ENCODE measurements at places on chromosomes 2 and 18.

DNA sequence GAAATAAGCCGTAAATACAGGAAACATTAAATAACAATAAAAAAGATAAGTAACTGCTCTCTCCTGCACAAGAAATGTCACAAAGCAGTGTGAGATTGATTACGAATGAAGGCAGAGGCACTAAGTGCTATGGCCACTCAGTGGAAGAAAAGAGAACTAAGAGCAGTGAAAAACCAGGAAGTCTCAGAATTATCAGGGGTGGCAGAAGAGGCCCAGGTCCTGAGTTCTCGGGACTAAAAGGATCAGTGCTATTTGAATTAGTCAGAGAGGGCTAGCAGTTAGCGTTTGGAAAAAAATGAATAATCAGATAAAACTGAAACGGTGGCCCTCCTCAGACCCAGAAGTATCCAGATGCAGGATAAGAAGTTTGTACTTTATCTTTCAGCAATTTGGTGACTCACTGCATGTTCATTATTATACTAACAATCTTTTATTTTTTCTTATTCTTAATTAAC lies 367.1 kb downstream of the ZEB2 start:
- no peak for DNase-seq

DNA sequence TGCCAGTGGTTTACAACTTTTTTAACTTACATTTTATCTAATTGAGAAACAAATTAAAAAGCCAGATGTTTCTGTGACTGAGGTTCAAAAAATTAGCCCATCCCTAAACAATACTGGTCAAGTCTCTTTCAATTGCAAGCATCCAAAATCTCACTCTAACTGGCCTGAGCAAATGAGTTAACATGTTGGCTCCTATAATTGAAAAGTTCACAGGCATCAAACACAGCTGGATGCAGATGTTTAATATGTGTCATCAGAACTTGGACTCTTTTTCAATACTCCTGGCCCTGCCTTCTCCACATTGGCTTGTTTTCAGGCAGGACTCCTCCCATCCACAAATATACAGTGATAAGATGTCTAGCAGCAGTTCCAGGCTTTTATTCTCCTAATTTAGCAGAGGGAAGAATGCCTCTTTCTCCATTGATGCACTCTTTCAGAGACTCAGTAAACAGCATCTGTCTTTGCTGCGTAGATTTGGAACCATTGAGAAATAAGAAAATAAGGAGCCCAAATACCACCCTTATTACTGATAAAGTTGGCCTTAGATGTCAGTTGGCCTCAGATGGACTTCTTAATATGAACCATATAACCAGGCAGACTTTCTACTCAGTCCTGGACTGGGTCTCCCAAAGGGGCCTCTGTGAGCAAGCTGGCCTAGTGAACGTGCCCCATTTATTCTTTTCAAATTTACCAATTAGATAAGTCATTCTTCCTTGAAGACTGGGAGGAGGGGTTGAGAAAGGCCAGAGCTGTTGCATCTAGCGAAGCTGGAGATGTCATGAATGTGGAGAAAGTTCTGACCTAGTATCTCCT lies 30.4 kb upstream of the FN1 start:
- DNase-seq = no peak

- DNase-seq = no peak
Measured at GRCh38 chr2:232511336-232511890, 8.8 kb upstream of the PRSS56 start.

GRCh38 chr2:121008975-121009374 lies 273.3 kb downstream of the GLI2 start:
- no peak for DNase-seq

- no peak for DNase-seq
Measured at GRCh38 chr2:201139836-201140604, 24.1 kb downstream of the CFLAR start.

DNA sequence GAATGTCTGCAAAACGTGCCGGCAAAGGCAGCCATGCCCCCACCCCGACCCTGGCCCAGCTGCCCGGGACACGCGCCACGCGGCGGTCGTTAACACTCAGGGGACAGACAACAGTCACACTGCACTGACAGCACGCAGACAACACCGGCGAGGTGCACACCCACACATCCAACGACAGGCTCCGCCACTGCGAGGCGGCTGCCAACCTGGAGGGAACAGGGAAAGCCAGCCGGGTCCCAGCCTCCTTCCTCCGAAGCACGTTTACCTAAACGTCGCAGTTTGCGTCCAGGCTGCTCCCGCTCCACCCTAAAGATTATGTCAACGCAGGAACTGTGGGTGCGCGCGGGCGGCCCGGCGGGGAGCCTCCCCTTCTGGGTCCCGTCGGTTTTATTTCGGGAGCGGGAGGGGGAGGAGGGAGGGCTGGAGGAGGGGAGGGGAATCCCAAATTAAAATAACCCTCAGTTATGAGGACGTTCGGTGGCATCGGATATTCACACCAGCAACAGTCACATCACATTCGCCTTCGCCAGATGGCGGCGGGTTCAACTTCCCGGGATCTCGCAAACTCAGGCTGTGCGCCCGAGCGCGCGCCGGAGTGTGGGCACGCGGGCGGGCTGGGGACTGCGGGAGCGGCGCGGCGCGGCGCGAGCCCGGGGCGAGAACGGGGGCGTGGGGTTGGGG lies 644 bp downstream of the PTGR3 start:
- peak; percentile 29 for DNase-seq

GRCh38 chr18:13313006-13313686 lies 94.6 kb downstream of the LDLRAD4 start:
- DNase-seq = no peak

GRCh38 chr2:178895872-178896271 lies 88.6 kb upstream of the TTN start:
- no peak for DNase-seq

DNA sequence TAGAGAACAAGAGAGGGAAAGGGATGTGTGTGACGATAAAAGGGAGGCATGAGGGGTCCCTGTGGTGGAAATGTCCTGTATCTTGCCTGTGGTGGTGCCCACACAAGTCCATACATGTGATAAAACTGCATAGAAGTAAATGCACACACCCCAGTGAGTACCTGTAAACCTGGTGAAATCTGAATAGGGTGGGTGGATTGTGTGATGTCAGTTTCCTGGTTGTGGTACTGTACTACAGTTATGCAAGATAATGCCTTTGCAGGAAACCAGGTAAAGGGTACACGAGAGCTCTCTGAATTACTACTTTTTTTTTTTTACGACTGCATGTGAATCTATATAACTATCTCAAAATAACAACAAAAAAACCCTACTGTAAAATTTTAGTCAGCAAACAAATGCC lies 22.1 kb downstream of the SERPINE2 start:
- DNase-seq = no peak

GRCh38 chr2:237149425-237149824 lies 63.7 kb downstream of the COPS8 start:
- DNase-seq = no peak

GRCh38 chr2:68994864-68995263 lies 18.1 kb upstream of the ANTXR1 start:
- DNase-seq = no peak

DNA sequence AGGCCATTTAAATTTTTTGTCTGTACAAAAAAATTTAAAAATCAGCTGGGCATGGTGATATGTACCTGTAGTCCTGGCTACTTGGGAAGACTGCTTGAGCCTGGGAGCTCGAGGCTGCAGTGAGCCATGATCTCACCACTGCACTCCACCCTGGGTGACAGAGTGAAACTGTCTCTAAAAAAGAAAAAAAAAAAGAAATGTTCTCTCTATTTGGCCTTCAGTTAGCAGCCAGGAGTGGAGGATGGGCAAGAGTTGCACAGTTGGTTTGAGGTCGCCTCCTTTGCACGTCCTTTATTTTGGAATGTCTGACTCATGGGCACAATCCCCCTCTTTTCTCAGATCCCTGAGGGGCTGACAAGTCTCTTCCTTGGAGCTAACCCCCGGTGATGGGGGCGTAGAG lies 26.3 kb downstream of the ITM2C start:
- DNase-seq = no peak

DNA sequence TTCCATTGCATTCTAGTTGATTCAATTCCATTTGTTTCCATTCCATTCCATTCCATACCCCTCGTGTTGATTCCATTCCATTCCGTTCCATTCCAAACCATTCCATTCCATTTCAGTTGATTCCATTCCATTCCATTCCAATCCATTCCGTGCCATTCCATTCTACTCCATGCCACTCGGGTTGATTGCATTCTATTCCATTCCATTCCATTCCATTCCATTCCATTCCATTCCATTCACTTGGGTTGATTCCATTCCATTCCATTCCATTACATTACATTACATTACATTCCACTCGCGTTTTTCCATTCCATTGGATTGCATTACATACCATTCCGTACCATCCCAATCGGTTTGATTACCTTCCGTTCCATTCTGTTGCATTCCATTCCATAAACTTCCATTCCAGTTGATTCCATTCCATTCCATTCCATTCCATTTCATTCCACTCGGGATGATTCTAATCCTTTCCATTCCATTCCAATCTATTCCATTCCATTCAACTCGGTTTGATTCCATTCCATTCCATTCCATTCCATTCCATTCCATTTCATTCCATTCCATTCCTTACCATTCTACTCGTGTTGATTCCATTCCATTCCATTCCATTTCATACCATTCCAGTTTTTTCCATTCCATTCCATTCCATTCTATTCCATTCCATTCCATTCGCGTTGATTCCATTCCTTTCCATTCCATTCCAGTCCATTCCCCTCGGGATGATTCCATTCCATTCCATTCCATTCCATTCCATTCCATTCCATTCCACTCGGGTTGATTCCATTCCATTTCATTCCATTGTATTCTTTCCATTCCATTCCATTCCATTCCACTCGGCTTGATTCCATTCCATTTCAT lies 1140.4 kb downstream of the RPIA start:
- no peak for DNase-seq

GRCh38 chr2:65386344-65386743 lies 46.1 kb downstream of the SPRED2 start:
- no peak for DNase-seq

GRCh38 chr2:174438146-174438886 lies 42.8 kb downstream of the SCRN3 start:
- no peak for DNase-seq

DNA sequence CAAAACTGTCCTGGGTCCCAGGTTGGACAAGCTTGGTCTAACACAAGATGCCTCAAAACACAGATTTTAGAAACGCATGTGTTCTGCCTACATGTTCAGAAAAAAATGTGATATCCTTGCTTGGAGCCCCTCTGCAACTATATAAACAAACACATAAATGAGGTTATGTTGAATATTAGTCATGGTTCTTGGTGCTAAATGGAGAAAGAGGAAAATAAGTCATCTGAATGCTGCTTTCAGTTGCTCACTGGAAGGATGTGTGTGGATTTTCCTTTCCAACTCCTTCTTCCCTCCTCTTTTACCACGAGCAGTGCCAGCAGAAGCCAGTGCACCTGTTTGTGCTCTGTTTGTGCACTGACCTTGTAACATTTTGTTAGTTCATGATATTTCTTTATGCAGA lies 85.3 kb downstream of the PIEZO2 start:
- DNase-seq = no peak

GRCh38 chr2:53188851-53189510 lies 578.6 kb upstream of the CHAC2 start:
- DNase-seq = no peak

GRCh38 chr2:8848328-8849100 lies 11.1 kb upstream of the KIDINS220 start:
- no peak for DNase-seq

- no peak for DNase-seq
Measured at GRCh38 chr2:127634066-127634617, 11.8 kb upstream of the GPR17 start.

GRCh38 chr18:2471523-2471922 lies 99.8 kb downstream of the METTL4 start:
- DNase-seq = no peak

DNA sequence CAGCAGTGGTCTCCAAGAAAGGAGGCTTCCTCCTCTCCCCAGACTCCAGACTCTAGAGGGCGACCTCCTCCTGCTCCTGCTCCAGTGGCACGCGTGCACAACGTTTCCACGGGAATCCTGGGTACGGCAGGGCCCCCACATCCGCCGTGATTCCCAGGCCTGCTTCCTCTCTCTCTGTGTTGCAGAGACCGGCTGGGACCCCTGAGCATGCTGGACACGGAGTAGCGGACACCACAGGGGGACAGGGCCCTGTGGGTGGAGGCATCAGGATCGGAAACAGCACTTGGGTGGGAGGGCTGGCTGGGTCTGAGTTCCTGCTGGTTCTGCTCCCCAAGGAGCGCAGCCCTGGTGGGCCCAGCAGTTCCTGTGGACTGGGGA lies 75.9 kb upstream of the SLC35G4 start:
- DNase-seq = no peak

GRCh38 chr2:232466221-232466620 lies 10.3 kb downstream of the ALPI start:
- DNase-seq = no peak

DNA sequence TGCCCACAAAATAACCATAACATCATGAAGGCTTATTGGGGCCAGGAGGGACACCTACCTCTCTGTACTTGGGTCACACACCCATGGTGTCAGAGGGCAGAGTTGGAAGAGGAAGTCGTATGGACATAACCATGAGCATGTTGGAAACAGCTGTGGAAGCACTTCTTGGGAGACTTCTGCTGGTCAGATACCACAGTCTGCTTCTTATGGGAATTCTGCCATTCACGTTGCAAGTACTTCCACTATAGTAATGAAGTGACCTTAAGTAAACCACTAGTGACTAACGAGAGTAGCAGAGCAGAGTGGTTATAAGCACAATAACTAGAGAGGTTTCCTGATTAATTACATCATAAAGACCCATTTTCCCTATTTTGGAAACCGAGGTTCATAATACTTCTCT lies 61.1 kb upstream of the TFPI start:
- no peak for DNase-seq

DNA sequence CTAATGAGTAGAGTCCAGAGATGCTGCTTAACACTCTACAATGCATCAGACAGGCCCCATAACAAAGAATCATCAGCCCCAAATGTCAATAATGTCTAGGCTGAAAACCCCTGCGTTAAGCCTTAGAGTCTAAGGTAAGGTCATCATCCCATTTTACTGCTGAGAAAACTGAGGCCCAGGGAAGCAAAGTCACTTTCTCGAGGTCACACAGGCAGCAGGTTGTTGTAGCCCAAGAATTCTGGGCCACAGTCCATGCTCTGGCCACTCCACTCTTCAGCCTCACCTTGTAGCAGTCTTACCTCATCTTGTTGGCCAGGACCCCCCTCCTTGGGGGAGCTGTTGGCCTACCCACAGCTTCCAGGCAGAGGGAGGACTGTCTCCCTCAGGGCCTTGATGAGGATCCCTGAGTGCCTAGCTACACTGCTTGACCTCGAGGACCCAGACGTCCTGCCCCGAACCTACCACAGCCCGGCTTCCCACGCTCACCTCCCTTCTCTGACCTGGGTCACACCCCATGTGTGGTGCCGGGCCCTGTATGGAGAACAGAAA lies 54.4 kb downstream of the SMAD7 start:
- DNase-seq = no peak

DNA sequence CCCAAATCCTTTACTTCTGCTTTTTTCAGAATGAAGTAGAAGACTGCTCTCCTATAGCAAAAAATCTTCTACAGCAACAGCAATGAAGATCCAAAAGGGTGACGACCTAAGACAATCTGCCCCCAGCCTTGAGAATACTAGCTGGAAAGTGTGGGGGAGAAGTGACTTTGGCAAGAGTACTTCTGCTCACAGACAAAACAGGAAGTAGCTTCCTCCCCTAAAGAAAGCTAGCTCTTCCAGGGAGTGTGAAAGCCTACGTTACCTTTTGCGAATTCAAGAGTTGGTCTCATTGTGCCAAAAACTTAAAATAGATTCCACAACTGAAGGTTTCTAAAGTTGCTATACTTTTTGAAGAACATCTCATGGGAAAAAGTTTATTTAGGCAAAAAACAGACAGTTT lies 1069.2 kb upstream of the CHAC2 start:
- no peak for DNase-seq

- no peak for DNase-seq
Measured at GRCh38 chr18:38539856-38540255, 974.3 kb upstream of the CELF4 start.

- no peak for DNase-seq
Measured at GRCh38 chr2:54618646-54619565, 104.6 kb upstream of the EML6 start.

Measured in effector CD4-positive, alpha-beta T cell (primary cell).